HTR-8/SVneo (cell line): ENCODE measurements at places on chromosomes 1 and 21.

- no peak for DNase-seq
Measured at GRCh38 chr1:28642056-28642846, 616 bp downstream of the TAF12 start.

DNA sequence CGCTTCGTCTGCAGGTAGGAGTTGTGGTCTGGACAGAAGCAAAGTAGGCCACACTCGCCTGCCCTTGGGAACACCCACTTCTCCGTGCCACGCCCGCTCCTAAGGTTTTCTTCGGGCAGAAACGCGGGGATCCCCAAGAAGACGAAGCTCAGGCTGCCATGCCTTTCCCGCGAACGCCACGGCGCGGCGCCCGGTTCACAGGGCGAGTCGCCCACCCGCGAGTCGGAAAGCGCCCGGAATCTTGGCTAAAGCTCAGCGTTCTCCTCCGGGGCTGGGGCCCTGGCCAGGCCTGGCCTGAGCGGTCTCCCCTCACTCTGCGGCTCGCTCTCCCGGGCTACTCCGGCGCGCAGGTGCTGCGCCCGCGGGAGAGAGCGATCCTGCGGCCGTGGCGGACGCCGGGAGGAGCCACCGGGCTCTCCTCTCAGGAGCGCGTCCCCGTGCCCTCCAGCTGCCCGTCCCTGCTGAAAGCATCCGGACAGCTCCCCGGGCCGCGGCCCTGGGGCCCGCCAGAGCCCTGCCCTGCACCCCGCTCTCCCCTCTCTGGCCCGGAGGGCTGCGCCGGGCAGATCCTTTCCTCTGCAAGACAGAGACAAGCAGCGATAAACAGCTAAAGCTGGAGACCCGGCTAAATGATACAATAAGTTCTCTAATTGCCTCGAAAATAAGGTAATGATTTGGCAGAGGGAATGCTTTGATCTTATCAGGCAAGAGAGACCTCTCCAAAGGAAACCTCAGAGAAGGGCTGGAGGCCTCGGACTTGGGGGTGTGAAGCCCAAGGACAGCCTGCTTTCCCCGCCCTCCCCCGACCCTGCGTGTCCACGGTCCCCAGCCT is 6.7 kb upstream of the WNT2B start:
- peak; percentile 45 for DNase-seq

DNA sequence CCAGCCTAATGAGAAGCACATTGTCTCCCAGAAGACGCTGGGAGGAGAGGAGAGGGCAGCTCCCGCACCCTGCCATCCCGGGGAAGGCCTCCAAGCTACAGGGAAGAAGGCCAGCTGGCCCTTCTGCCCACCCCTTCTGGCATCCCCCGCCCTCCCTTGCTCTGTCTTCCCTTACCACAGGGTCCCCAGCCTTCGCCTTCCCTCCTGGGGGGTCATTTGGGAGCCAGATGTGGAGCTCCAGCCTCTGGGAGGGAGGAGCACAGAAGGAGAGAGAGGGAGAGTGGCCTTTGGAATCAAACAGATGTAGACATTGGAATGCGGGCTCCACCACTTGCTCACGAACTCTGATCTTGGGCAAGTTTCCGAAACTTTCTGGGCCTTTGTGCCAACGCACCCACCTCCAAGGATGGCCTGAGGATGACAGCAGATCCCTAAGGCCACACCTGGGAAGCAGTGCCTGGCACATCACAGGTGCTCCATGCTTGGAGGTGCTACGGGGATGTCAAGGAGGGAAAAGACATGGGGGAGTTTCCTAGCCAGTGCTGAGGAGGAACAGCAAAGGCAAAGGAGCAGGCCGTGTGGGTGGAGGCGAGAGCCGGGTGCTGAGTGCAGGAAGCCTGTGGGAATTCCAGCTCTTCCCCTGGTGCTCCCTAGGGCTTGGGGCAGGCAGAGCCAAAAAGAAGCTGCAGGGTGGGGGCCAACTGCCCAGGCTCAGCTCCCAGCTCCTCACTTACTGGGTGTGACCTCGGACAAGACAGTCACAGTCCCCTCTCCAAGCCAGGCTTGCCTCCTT is 23.1 kb upstream of the RSPO1 start:
- no peak for DNase-seq

- peak; percentile 43 for DNase-seq
Measured at GRCh38 chr1:65235867-65236805, 73.2 kb upstream of the DNAJC6 start.

DNA sequence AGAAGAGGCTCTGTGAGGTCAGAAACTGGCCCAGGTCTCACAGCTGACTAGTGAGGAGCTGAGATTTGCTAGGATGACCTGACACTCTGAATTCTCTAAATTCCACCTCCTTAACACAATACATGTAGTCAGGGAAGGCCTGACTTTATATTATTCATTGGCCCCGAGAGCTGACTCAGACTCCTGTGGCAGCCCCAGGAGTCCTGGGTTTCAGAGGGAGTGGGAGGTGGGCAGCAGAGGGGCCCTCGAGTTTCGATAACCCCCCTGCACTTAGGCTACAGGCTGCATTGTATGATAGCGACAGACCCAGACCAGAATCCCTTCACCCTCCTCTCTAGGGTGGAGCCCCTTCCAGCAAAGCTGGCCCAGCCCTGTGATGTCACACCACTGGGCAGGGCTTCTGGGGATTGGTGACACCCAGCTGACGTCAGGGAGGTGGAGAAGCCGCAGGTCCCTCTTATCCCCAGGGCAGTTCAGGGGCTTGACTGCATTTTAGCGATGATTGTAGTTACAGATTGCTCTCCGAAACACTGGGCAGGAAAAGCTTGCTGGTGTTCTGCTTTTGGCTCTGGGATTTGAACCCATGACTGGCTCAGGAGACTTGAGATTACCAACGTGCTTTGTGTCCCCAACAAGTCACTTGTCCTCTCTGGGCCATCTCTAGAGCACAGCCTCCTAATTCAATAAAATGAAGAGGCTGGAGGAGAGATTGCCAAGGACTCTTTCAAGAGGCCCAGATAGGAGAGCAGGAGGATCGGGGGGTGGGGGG is 17.0 kb upstream of the GPR37L1 start:
- peak; percentile 87 for DNase-seq

DNA sequence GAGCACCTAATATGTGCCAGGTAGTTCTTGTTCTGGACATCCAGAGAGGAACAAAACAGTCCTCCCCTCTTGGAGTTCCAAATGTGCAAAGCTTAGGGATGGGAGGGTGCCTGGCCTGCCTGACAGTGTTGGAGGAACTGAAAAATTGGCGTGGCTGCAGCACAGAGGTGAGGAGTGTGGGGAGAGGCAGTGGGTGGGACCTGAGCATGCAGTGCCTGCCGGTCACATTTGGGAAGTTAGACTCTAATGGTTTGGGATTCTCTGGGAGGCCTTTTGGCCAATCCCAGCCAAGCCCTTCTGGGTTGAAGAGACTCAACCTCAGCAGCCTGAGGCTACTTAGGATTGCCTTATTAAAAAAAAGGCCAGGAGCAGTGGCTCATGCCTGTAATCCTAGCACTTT is 2.3 kb upstream of the TCEA3 start:
- DNase-seq, result no peak

DNA sequence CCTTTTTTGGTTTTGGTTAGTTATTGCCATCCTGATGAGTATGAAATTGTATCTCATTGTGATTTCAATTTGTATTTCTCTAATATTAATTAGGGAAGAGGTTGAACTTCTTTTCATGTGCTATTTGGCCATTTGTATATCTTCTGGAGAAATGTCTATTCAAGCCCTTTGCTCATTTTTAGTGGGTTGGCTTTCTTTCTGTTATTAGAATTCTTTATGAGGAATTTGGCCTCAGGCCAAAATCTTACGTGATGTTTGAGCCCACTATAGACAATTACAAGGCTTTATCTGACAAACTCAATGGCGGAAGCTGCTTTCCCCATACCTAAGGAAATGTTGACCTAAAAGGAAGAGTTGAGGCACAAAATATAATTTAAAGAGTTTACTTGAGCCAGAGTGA is 32.9 kb downstream of the IVNS1ABP start:
- no peak for DNase-seq

DNA sequence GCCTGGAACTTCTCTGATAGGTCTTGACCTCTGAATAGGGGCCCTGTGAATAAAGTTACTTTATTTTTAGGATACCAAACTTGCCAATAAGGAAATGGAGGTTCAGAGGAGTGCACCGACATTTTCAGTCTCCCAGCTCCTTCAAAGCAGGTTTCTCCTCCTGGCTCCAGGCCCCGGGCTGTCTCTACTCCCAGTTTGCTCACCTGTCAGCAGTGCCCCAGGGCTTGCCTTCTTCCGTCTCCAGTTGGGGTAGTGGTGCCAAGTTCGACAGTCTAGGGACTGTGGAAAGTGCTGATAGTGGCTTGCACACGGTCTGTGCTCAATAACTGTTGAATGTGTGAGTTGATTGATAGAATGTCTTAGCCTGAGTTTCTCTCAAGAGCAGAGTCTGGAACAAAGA is 149.2 kb downstream of the ACTL8 start:
- no peak for DNase-seq

- no peak for DNase-seq
Measured at GRCh38 chr1:92038695-92039346, 9.0 kb downstream of the EPHX4 start.

- no peak for DNase-seq
Measured at GRCh38 chr1:73205294-73205973, 923.1 kb upstream of the NEGR1 start.

DNA sequence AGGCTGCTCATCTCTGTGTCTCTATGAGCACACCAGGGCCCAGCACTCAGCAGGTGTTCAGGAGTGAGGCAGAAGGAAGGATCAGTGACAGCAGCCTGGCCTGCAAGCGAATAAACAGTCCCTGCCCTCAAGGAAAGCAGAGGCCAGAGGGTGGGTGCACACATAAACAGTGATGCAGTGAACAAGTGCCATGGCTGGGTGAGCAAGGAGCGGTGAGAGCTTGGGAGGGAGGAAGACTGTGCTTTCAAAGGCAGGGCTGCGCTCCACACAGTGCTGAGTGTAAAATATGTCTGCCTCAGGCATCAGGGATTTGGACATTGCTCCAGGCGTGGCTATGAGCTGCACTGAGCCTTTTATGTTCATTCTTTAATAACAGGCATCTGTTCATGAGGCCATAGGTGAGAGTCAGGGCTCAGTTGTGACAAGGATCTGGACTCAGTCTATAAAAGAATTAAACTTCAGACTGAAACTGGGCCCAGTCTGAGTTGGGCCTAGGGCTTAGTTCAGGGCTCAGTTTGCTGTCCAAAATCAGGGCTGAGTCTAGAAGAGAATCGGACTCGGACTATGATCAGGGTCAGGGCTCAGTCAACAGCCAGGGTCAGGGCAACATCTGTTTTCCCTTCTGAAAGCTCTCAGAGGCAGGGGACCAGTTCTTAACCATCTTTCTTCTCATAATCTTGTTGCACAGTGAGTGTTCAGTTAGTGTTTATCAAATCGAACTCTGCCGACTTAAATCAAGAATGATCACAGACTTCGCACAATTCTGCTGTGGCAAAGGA is 213.7 kb downstream of the FOXD2 start:
- DNase-seq, result no peak
